ENCODE measurements at places on chromosomes 16 and 17.

DNA sequence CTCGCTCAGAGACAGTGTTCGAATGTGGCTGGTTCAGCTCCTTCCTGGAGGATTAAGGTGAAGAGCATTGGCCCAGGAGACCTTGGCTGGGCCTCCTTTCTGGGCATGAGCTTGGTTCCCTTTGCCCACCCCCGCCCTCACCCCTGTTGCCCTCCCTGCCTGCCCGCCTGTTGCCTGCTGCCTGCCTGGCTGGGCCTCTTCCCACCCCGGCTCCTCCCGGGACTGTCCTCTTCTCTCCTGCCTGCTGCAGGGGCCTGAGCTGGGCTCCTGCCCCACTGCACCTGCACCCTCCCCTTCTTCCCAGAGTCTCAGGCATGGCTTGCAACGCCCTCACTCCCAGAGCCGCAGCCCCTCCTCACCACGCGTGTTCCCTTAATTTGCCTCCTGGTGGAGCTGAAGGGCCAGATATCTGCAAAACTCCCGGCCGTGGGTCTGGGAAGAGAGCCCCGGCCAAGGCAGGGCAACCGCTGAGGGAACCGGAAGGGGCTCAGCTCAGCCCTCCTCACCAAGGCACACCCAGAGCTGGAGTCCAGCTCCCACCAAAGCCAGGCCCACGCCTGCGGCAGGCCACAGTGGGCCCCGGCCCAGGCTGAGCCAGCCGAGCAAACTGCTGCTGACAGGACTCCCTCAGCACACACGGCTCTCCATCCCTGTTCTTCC lies 31.2 kb downstream of the MNT start:
- no peak for DNase-seq

- no peak for DNase-seq
Measured at GRCh38 chr16:83615141-83615952, 192.4 kb upstream of the HSBP1 start.

DNA sequence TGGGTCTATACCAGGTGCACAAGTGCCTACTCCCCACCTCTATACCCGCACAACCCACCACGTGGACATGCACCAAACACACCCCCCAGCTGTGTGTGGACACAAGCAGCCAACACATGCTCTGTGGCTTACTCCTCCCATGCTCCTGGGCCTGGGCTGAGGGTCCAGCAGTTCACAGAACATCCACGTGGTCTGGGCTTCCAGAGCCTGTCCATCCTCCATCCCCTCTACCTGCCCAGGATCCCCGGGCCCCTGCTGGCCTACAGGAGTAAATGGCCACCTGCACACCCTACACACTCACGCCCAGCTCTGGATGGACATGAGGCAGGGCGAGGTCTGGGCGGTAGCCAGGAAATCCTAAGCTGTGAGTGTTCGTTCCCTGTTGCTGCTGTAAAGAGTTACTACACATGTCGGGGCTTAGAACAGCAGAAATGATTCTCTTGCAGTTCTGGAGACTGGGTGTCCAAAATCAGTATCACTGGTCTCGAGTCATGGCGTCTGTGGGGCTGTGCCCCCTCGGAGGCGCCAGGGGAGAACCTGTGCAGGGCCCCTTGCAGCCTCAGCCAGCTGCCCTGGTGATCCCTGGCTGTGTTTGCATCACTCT lies 15.0 kb upstream of the RAI1 start:
- no peak for DNase-seq

DNA sequence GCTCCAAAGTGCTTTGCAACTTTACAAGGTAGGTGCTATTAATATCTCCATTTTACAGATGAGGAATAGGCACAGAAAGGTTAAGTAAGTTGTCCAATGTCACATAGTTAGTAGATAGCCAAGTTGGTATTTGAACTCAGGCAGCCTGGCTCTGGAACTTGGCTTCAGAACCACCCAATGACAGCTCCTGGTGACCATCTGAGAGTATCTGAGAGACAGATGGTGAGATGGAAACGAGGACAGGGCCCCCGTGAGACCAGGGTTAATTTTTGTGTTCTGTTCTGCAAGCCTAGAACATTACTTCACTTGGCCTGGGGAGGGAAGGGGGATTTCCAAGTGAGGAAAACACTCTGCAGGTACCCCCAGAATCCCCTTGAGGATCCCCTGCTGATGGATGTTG lies 9.8 kb upstream of the TMEM132E start:
- no peak for DNase-seq

- no peak for DNase-seq
Measured at GRCh38 chr16:88417684-88418476, 35.1 kb downstream of the ZNF469 start.

GRCh38 chr17:31527606-31528005 lies 136.1 kb downstream of the RAB11FIP4 start:
- DNase-seq, result no peak

- DNase-seq, result no peak
Measured at GRCh38 chr17:37543637-37544052, 54.0 kb downstream of the DUSP14 start.

DNA sequence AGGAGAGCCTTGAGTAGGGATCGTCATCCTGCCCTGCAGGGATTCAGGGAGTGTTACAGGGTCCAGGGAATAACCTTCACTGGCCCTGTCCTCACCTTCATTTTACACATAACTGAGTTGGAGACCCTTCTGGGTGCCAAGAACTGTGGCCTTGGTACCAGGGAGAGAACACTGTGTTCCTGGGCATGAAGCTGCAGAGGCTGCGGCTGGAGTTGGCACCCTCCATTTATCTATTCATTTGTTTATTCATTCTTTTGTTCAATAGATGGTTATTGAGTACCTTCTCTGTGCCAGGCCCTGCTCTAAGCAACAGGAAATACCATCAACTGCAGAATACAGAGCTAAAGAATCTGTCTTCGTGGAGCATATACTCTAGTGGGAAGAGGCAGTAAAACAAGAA lies 6.7 kb downstream of the ABCC3 start:
- DNase-seq, result no peak

GRCh38 chr16:76940251-76940650 lies 250.7 kb upstream of the MON1B start:
- no peak for DNase-seq

GRCh38 chr17:21359483-21359840 lies 16.7 kb upstream of the KCNJ12 start:
- no peak for DNase-seq

- DNase-seq, result no peak
Measured at GRCh38 chr17:42345396-42346073, 42.7 kb downstream of the STAT3 start.

DNA sequence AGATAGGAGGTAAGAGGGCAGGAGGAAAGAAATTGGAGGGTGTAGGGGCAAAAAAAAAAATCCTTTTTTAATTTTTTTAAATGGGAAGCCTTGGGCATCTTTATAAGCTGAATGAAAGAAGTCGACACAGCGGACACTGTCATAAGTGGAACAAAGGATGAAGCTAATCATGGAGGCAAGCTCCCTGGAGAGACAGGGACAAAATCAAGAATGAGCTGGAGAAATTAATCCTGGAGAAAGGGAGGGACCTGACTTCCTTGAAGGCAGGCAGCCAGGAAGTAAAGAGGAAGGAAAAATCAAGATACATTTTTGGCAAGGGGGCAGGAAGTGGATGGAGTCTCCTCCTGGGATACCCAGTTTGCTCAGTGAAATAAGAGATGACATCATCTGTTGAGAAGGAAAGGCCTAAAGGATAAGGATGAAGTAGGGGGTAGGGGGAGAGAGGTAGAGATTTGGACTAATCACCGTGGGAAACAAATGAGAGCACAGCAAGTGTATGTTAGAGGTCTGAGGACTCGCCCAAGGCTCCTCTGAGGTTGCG lies 179.3 kb downstream of the SLC39A11 start:
- no peak for DNase-seq

- DNase-seq, result no peak
Measured at GRCh38 chr17:48294020-48294805, 135.8 kb downstream of the SKAP1 start.

- DNase-seq, result no peak
Measured at GRCh38 chr16:85620374-85620773, 7.3 kb downstream of the GSE1 start.

GRCh38 chr17:28038802-28039201 lies 3.7 kb upstream of the NLK start:
- DNase-seq, result no peak

DNA sequence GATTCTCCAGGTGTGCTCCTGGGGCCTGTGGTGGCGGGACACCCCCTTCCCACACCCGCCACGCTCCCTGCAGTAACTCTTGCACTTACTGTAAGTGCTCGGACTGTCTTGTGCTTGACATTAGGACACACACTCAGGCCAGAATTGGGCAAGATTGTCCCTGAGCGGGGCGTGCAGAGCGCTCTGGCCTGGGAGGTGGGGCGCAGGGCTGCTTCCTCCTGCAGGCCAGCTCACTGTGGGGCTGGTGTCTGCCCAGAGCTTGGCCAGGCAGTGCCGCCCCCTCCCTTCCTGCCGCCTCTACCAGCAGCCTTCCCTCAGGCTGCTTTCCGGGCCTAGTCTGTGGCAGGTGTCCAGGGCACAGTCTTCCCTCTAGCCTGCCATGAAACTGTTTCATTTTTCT lies 6.1 kb upstream of the ATP6V0C start:
- DNase-seq, result no peak

- DNase-seq, result no peak
Measured at GRCh38 chr16:27869411-27869810, 194.1 kb downstream of the GSG1L start.

DNA sequence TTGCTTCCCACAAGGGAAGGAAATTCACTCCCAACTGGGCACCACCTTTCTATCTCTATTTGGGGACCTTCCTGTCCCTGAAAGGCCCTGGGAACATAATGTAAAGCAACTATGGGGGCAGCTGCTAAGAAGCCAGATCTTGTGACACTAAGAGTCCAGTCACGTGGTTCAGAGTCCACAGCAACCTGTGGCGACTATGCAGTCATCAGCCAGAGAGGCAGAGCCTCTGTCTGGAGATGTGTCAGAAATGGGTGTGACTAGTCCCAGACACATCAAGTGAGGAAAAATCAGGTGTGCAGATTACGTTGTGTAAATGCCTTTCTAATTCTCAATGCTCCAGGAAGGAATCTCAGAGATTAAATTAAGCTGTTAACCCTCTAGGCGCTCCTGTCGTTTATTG lies 26.6 kb upstream of the SKAP1 start:
- DNase-seq, result no peak

GRCh38 chr16:26137956-26138355 lies 446.2 kb downstream of the HS3ST4 start:
- DNase-seq, result no peak

GRCh38 chr16:12459391-12460063 lies 344.2 kb downstream of the CPPED1 start:
- DNase-seq, result no peak

GRCh38 chr16:85364323-85365040 lies 248.6 kb upstream of the GSE1 start:
- DNase-seq, result no peak

- DNase-seq, result no peak
Measured at GRCh38 chr16:67389911-67390815, 3.1 kb downstream of the TPPP3 start.

DNA sequence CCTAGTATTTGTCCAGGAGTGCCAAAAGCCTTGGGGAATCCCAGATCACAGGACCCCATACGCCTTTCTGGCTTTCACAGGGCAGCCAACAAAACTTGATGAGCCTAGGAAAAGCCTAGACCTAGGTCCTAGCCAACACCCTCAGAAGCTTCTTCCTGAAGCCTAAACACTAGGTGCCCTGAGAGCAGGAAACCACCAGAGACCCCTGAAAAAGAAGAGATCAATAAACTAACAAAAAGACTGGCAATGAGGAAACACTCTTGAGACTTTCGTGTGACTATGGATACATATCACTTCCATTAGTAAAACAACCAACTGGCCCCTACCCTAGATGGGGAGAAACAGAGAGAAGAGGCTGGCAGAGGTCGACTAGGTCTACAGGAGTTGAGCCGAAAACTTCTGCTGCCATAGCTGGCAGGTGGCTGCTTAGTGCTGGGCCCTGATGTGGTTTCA lies 1.2 kb downstream of the ORMDL3 start:
- DNase-seq, result no peak

DNA sequence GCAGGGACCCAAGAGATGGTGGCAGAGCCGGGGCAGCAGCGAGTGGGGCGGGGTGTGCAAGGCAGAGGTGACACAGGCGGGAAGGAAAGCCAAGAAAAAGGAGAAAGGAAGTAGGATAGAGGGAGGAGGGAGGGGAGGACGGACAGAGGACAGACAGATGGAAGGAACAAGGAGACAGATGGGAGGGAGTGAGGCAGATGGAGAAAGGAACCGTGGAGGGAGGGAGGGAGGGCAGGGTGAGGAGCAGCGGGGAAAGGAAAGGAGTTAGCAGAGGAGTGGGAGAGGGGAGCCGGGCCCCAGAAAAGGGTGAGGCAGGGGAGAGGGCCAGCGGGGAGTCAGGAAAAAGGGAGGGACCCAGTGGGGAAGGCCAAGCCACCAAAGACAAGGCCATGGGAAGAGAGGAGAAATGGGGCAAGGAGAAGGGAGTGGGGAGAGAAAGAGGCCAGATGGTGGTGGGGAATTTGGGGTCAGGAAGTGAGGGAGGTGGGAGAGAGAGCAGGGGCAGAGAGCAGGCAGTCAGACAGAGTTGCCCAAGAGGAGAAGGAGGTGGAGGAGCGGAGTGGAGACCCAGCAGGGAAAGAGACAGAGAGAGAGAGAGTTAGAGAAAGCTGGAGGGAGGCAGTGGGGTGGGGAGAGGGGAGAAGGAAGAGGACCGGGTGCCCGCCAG lies 13.2 kb upstream of the ASGR1 start:
- DNase-seq, result no peak

- DNase-seq, result no peak
Measured at GRCh38 chr16:3909791-3910583, 29.5 kb upstream of the CREBBP start.

- DNase-seq, result no peak
Measured at GRCh38 chr16:67406111-67406971, 9.9 kb downstream of the ZDHHC1 start.

DNA sequence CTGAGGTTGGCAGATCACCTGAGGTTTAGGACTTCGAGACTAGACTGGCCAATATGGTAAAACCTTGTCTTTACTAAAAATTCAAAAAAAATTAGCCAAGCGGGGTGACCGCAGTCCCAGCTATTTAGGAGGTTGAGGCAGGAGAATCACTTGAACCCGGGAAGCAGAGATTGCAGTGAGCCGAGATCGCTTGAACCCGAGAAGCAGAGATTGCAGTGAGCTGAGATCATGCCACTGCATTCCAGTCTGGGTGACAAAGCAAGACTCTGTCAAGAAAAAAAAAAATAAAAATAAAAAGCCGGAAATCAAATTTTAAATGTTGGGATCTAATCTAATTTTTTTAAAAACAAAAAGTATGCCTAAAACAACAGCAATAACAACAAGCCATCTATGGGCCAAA lies 56.3 kb downstream of the ABCC1 start:
- no peak for DNase-seq

GRCh38 chr16:53717577-53717976 lies 13.6 kb downstream of the FTO start:
- DNase-seq, result no peak

DNA sequence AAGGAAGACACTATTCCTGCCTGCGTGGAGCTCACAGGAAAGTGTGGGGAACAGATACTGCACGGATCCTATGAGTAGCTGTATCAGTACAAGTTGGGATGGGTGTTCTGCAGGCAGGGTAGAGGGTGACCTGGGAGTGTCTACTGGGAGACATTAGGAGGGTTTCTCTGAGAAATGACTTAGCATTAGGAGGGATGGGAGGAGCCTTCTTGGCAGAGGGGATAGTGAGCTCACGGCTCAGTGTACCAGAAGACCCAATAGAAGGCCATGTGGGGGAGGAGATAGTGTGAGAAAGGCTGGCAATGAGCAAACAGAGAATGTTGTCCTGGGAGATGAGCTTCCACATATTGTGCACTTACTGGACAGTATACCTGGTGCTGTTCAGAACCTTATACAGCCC lies 109.1 kb downstream of the MSI2 start:
- no peak for DNase-seq

GRCh38 chr17:57404073-57404472 lies 147.8 kb downstream of the MSI2 start:
- DNase-seq, result no peak
